ACHN (cell line): ENCODE measurements at places on chromosomes 11 and 22.

DNA sequence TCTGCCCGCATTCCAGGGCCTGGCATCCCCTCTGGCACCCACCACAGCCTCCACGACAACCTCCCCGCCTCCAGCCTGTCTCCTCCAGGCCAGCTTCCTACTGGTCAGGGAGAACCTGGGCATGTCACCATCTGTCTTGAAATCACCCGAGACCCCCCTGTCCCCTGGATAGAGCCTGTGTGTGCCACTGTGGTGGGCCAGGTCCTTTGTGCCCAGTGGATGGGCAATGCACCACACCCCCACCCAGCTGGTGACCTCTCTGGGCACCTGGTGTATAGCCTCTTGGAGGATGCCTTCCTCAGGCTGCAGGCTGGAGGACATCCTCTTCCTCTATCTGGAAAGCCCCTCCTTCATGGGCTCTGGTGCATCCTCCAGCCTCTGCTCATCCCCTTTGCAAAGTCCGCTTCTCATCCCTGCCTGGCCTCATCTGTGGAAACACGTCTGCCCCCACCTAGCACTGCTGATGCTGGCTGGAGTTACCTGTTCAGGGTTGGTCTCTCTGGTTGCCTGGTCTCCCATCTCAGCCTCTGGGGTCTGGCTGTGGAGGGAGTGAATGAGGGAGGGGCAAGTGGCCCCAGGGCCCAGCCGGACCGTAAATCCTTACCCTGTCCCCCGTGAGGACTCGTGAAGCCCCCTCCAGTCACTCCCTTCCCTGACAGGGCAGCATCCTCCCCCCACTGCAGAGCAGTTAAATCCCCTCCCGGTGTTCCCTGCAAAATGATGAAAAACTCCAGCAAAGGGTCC, 589.6 kb downstream of the TBC1D22A start:
- DNase-seq: no peak

GRCh38 chr22:35612903-35613302, 4.2 kb downstream of the MB start:
- DNase-seq: no peak

DNA sequence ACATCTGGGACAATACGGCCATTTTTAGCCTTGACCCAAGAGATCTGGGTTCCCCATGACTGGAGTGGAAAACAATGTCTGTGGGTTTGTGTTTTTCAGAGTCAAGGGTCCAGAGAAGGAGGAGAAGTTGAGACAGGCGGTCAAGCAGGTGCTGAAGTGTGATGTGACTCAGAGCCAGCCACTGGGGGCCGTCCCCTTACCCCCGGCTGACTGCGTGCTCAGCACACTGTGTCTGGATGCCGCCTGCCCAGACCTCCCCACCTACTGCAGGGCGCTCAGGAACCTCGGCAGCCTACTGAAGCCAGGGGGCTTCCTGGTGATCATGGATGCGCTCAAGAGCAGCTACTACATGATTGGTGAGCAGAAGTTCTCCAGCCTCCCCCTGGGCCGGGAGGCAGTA, 15.7 kb downstream of the NNMT start:
- DNase-seq: no peak

DNA sequence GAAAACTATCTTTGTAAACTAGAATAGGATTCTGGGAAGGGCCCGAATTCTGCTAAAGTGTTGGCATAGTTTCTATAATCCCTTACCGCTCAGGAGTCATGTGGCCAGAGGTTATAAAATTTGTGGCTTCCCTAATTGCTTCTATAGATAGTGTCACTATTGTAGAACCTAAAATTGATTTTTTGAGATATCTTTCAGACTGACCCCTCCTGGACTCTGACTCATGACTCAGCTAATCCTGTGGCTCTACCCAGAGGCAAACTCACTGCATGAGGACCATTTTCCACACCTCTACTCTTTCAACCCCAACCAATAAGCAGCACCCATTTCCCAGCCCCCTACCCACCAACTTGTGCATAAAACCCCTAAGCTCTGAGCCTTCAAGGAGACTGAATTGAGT, 61.8 kb upstream of the PRSS23 start:
- DNase-seq: no peak

- DNase-seq: no peak
Measured at GRCh38 chr22:46673662-46674236, 53.6 kb downstream of the GRAMD4 start.

DNA sequence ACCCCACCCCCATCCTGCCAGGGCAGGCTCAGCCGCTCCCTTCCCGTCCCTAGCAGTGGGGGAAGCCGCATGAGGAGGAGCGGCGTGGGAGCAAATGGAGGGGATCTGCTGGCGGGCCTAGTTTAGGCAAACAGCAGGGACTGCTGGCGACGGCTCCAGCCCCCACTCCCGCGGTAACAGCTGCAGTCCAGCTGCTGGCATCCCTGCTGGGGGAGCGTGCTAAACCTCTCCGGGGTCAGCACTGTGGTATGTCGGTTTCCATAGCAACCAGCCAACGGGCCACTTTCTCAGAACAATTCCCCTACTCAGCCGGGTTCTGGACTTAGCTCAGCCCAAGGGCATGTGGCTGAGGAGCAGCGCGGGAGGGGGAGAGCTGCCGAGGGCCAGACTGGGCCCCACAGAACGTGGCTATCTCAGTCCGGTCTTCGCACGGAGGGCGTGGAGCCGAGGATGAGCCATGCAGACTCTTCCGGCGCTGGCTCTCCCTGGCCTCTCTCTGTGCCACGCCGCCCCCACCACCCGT, 98.8 kb downstream of the PKNOX2 start:
- DNase-seq: no peak

GRCh38 chr11:256952-257737, 20.4 kb downstream of the PSMD13 start:
- DNase-seq: no peak

DNA sequence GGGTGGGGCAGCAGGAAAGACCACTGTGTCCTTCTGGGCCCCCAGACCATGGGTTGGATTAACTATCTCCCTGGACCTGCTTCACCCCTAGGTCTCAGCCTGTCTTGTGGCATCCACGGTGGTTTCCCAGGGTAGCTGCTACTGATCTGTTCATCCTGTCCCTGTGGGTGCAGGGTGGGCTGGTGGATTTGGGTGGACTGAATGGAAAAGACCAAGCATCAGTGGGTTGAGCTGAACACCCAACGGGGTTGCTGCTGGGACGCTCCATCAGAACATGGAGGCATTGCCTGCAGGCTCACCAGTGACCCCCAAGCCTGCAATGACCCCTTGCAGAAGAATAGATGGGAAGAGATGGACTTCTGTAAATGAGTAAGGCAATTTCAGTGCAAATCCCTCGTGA, 812.1 kb downstream of the TBC1D22A start:
- no peak for DNase-seq

- DNase-seq: no peak
Measured at GRCh38 chr11:99343117-99343516, 322.4 kb downstream of the CNTN5 start.

DNA sequence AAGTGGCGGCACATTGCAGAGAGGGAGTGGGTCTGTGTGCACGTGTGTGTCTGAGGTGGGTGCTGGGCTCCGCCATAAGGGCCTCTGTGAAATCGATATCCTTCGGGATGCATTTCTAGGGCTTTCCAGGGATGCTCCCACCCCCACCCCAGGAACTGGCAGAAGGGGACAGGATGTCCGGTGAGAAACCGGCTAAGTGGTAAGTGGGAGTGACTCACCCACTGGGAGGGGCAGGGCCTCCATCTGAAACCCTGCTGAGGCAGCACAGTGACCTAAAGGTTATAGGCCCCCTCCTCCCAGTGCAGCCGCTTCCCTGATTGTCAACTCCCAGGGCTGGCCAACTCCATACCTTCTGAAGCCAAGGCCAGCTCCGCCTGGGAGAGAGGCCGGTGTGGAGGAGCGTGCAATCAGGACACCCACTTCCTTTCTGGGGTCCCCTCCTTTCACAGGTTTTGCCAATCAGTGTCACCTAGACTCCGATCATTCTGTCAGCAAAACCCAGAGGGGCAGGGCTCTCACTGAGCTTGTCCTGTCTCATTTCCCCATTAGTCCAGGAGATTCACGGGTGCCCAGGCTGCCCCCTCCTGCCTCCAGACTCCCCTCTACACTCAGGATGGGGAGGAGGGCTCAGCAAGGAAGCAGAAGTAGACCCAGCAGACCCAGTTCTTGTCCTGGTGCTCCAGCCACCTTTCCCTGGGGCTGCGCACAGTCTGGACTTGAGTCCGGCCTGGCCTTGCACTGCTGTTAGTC, 44.5 kb downstream of the NECTIN1 start:
- peak; percentile 57 for DNase-seq

DNA sequence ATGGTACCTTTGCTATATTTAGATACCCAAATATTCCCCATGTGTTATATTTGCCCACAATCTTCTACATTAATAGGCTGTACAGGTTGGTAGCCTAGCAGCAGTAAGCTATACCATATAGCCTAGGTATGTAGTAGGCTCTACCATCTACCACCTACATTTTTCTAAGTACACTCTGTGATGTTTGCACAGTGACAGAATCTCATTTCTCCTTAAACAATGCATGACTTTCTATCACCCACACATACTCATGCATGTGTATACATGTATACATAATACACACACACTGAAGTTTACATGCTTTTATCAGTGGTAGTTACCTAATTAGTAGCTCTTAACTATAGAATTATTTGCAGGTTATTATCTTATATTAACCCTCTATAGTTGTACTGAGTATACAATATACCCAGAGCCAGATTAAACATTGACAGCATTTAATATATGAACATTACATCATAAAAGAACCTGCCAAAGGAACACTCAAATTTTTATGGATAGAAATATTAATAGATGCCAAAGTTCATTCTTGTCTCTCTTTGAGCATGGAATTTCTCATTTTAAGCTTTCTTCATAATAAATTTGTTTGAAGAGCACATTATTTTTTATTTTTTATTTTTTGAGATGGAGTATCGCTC, 51.4 kb downstream of the ELP4 start:
- DNase-seq: no peak

DNA sequence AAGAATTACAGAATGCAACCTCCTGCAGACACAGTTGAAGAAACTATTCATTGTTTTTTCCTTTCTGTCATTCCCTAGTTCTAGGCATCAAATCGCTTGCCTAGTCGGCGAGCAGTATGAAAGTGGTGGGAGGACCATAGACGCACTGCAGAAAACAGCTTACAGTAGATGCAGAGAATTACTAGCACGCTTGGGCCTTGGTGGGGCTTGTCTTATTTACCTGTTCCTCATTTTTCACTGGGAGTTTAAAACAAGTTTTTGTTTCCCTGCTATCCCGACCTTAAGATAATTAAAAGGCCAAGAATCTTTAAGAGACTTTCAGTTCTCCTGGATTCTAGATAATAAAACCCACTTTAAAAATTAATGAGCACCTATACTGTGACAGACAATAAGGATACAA, 713 bp upstream of the ARL14EP start:
- no peak for DNase-seq

DNA sequence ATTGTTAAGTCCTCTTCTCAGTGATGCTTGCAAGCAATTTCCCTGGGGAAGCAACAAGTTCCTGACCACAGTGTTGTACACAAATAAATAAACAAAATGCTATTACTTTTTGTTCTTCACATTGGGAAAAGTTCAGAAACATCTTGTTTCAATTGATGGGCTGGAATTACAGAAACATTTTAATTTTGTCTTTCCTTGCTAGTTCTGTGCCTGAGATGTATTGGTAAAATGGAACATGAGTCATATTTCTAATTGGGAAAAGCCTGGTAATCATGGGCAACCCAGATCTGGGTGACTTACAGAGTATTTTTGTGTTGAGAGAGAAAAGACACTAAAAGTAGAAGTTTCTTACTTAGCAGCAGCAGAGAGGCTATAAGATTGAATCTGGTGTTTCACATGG, 576 bp upstream of the BLID start:
- no peak for DNase-seq

DNA sequence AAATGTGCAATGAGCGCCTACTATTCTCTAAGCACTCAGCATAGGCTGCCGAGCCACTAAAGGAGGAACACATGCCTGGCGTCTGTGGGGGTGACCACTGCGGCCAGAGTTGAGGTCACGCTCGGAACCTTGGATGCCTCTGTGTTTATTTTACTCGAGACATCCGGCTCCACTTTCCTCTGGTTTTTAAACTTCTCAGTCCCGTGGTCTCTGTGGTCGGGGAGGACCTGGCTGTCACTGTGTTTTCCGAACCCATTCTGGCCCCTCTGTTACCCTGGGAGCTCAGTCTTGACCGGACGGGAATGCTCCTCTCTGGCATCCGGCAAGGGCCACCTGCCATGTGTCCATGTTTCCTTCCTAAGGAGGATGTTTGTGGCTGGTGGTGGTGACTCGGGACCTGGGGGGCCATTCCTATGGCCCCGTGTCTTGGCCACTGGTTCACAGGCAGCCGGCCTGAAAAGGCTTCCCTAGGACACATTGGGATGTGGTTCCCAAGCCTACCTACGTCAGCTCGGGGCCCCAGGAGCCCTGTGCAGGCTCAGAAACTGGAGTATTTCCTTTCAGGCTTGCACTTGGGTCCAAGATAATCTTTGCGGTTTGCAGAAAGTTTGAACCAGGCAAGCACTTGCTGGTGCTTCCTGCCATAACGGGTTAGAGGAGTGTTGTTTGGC, 46.7 kb upstream of the PARVG start:
- no peak for DNase-seq

DNA sequence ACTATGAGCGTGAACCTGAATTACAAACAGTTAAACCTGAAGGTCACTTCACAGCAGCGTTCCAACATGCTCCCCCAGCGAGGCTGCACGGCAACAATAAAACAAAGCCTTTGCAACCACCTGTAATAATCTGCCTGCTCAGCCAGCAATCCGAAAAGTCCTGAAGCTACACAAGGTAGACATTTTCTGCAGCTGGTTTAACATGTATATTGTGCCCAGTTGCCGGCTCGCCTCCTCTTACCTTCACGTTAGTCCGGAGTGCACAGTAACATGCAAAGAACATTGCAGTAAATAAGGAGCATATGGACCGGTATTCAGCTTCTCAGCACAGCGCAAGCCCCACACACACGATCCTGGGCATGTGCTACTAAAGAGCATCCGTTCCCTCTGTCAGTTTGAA, 704.3 kb downstream of the DLG2 start:
- no peak for DNase-seq

DNA sequence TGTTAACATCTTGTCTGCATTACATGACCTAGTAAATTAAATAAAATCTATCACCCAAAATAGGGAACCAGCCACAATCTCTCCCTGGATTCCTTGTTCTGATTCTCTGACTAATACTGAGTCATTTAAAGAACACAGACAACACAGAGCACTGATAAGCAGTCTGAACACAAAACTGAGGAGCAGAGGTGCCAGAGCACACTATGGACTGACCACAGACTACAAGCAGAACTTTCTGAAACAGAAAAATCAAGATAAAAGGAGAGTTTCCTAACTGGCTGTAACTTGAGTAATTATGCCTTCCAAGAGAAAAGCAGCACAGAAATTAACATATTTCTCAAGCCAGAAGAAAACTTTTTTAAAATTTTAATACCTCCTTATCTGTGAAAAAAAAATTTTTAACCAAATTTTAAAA, 128.8 kb downstream of the SGSM3 start:
- DNase-seq: peak; percentile 90

DNA sequence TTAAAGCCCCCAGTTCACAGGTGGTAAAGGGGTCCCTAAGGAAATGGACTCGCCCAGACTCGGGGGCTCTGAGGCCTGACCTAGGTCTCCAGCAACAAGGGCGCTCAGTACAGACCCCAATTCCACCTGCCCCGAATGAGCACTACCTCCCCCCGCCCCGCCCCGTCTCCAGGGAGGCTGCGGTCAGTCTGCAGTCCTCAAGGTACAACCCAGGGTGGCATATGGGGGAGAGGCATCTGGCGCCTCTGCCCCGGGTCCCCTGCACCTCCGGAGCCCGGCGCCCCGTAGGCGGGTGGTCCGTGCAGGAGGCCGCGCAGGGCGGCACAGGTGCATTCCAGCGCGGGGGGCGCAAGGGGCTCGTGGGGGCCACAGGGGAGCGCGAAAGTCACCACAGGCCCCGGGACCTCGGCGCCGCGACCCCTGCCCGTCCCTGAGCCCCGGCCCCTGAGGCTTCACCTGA, 361 bp downstream of the CTSD start:
- no peak for DNase-seq
